ENCODE measurements at places on chromosomes 4 and X.

GRCh38 chrX:48002319-48002718 is 1.5 kb downstream of the ZNF182 start:
- DNase-seq: no peak

- DNase-seq: no peak
Measured at GRCh38 chrX:119871245-119871598, 311 bp downstream of the RNF113A start.

- no peak for DNase-seq
Measured at GRCh38 chr4:24547979-24548378, 36.4 kb downstream of the DHX15 start.

- no peak for DNase-seq
Measured at GRCh38 chrX:20739038-20739745, 472.5 kb upstream of the RPS6KA3 start.

DNA sequence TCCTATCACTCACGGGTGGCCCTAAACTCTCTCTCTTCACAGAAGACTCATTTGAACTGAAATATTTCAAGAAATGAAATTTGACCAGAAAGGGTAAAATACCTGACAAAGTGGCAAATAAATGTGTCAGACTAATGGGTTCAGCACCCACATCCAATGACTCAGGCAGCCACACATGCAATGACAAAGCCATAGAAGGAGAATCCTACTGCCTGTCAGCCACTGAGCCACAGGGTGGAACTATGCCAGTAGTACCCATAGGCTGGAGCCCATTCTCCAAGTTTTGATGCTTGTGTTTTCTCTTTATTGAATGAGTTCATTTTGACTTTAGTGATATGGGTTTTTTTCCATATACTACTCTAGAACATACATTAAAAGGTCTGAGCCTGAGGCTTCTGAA is 179.0 kb downstream of the BEND2 start:
- no peak for DNase-seq

DNA sequence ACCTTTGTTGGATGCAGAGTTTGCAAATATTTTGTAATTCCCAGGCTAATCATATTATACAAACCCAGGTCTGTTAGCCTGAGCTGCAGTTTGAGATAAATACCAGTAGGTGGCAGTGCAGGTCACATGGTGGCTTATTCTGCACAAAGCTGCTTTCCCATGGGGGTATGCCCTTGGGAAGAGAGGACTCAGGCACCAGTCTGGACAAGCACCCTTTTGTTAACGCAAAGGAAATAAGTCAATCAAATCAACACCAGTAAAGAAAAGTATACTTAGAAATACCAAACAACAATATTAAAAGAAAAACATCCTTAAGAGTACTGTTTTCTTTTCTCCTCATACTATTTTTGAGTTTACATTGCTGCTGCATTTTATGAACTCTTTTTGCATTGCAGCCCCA is 389.0 kb upstream of the ZFP42 start:
- DNase-seq: peak; percentile 1

DNA sequence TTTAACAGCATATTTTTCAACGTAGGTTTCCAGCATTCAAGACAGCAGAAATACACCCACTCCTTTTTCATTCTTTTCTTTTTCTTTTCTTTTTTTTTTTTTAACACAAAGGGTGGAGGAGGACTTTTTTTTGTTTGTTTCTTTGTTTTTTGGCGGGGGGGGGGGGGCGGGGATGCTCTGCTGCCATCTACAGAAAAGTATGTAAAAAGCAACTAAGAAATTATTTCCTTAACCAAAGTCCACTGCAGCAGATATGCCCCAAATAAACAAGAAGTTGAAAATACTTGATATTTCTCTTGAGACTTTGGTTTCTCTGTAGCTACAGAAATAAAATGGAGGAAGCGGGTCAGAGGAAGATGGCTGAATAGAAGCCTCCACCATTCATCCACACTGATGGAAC is 63.2 kb upstream of the PBDC1 start:
- DNase-seq: no peak

DNA sequence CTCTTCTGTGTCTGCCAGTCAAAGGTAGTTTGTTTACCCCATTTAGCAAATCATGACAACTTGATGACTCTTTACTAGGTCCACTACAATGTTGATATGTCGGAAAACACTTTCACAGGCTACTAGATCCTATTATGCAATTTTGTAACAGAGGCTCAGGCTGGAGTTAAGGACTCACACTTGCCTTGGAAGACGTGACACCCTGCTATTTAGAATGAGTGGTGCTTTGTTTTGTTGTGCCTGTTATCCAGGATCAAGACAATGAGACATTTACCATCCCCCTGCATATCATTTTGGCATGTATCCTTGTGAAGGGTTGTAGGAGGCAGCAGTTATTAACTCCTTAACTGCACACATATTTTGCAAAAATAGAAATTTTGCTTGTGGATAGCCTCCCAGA is 263.7 kb downstream of the IL1RAPL1 start:
- DNase-seq: no peak

DNA sequence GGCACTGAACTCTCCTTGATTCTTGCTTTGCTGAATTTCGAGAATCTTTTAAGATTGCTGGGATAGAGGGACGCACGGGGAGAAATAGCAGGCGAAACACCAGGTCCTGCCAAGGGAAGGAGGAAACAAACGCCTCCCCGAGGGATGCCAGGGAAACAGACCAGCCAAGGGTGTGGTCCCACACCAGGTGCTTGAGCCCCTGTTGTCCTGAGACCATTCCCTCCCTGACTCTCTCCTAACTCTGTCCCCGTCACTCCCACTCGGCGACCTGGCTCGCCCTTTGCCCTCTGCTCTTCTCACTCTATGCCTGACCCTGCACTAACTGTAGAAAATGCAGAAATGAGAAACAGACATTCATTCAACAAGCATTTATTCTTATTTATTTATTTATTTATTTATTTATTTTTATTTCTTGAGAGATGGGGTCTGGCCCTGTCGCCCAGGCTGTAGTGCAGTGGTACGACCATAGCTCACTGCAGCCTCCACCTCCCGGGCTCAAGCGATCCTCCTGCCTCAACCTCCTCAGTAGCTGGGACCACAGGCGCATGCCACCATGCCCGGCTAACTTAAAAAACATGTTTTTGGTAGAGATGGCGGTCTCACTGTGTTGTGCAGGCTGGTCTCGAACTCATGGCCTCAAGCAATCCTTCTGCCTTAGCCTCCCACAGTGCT is 16.2 kb downstream of the CTAG1B start:
- DNase-seq: no peak

DNA sequence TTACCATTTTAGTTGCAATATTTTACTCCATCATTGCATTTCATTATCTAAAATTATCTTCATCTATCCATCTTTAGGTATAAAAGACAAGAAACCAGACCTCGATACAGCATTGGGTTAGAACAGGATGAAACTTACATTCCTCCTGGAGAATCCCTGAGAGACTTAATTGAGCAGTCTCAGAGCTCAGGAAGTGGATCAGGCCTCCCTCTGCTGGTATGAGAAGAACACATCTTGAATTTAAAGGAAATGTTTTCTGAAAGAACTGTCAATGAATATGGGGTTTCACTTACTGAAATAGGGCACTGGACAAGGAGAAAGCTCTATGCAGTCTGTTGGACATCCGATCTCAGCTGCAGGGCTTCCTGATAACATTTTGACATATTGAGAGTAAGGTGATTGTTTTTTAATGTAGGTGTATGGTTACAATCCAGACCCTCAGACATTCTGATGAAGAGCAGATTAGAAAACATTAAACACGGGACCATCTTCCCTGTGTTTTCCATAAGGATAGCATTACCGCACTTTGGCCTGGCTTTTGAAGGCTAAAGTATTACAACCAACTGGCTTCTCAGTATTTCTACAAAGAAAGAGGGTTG is 367.2 kb downstream of the BMPR1B start:
- DNase-seq: no peak

DNA sequence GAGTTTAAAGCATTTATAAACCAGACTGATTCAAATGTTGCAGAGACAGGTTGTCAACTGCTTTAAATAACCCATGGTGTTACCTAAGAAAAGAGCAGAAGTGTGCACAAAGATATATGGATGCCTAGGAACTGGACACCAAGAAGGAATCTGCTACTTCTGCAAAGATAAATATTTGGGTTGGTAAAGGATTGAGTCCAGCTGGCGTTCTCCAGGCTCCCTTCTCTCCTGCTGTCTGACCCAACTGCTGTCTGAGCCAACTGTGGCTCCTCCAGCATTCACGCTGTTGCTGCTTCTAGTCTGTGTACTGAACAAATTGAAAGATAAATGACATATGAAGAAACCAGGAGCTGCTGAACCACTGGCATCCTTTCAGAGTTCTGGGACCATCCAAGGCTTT is 1167.8 kb upstream of the PRKX start:
- no peak for DNase-seq

GRCh38 chr4:71732066-71732465 is 51.8 kb downstream of the GC start:
- no peak for DNase-seq

- DNase-seq: no peak
Measured at GRCh38 chr4:67615119-67615518, 56.6 kb downstream of the STAP1 start.

DNA sequence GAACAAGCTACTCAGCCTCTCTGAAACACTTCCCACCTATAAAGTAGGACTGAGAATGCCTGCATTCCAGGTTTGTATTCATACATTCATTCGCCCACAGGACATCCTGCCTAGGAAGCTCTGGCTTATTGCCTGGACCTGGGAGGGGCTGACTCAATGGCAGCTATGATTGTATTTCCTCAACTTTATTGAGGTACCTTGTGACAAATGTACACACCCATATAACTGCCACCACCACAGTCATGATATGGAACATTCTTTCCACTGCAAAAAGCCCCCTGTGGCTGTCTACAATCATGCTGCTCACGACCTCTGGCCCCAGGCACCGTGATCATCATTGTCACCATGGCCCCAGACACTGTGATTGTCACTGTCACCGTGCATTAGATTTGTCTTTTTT is 68.3 kb downstream of the ABLIM2 start:
- no peak for DNase-seq

DNA sequence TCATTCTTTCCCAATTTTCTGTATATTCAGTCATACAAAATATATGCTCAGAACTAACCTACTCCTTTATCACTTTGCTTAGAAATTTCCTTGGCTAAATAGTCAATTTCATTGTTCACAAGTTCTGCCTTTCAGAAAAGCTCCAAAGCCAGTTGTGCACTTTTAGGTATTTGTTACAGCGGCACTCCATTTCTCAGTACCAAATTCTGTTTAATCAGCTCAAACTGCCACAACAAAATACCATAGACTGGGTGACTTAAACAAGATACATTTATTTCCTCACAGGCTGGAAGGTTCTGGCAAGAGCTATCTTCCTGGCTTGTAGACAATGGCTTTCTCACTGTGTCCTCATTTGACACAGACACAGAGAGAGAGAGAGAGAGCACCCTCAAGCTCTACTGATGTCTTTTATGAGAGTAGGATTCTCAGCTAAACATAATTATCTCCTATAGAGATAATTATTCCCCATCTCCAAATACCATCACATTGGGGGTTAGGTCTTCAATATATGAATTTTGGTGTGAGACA is 188.8 kb upstream of the FSTL5 start:
- DNase-seq: no peak

DNA sequence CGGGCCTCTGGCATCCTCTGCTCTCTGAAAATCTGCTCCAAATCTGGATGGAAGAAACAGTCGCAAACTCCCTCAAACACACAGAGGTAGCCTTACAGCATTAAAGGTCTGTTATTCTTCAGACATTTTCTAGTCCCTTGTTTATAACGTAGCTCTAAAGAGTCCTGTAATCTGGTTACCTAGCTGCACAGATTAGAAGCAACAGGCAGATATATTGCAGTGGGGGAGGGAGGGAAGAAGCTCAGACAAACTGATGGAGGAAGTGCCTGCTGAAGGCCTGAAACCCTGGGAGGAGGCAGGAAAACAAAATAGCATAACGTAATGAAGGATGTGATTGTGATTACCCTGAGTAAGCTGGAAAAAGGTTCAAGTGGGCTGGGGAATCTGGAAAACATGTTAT is 39.4 kb downstream of the ZCCHC12 start:
- no peak for DNase-seq

GRCh38 chr4:81682492-81682891 is 210.8 kb upstream of the RASGEF1B start:
- DNase-seq: no peak

- no peak for DNase-seq
Measured at GRCh38 chr4:71006203-71006907, 12.9 kb downstream of the DCK start.

GRCh38 chr4:109016200-109016599 is 253.3 kb upstream of the ETNPPL start:
- no peak for DNase-seq

DNA sequence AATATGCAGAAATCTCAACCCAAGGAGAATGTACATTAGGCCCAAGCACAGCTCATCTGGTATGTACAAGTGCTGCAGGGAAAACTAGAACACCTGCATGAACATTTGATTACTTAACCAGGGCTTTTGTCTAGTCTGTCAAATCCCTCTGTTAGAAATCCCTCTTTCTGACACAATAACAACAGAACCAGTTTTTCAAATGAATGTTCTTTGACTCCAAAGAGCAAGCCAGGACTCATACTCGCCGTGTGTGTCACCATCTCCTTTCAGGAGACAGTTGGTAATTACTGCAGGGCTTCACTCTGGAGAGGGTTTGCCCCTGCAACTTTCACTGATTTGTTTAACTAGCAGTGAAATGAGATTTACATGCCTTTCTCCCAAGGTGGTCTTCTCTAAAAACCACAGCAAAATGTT is 143.0 kb upstream of the FAM241A start:
- no peak for DNase-seq

- DNase-seq: no peak
Measured at GRCh38 chr4:26077756-26078155, 163.7 kb downstream of the SMIM20 start.

DNA sequence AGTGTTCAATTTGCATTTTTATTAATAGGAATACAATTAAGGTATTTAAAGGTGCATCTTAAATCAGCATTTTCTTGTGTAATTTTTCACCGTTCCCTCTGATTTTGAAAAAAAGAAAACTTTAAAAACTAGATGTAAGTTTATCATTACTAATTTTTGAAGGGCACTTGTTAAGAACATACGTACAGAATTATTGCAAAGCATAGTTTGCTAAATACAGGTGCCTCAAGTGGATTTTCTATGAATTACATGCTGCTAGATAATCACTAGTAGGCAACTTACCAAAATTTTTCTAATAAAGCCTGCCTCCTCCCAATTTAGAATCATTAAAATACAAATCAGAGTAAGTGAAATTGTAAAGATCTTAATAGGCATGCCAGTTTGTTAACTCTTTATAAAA is 8.5 kb downstream of the CNKSR2 start:
- DNase-seq: no peak

GRCh38 chrX:133948895-133949294 is 36.5 kb downstream of the GPC3 start:
- DNase-seq: no peak

GRCh38 chrX:40663078-40663740 is 15.8 kb upstream of the CXorf38 start:
- no peak for DNase-seq

- DNase-seq: no peak
Measured at GRCh38 chrX:154486052-154486395, 391 bp downstream of the UBL4A start.
